ENCODE measurements at places on chromosomes 11 and 22.

DNA sequence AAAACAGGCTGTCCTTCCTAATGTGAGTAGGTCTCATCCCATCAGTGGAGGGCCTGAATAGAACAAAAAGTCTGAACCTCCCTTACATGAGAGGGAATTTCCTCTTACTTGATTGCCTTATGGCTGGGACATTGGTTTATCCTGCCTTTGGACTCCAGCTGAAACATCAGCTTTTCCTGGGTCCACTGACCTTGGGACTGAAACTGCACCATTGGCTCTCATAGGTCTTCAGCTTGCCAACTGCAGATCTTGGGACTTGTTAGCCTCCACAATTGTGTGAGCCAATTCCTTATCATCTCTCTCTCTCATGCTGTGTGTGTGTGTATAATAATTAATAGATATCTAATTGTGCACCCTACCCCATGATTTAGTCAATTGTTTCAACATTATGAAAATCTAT, 375.3 kb upstream of the DDI1 start:
- no peak for DNase-seq

DNA sequence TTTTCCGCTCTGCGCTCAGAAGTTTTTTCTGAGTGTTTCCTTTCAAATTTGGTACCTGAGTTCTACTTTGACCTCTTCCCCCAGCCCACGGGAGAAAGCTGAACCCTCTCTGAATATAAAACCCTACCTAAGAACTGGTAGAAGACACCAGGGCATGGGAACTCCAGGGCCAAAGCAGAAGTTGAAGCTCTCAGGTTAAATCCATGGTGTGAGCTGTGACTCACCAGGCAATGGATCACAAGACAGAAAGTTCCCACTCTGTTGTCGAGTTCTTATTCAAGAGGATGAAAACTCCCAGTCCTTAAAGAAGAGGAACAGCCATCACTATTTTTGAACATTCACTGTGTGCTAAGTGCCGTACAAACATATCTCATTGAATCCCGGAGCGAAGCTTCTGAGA, 8.9 kb downstream of the TMEM218 start:
- no peak for DNase-seq

GRCh38 chr11:46528445-46529094, 65.3 kb downstream of the AMBRA1 start:
- DNase-seq, result no peak

DNA sequence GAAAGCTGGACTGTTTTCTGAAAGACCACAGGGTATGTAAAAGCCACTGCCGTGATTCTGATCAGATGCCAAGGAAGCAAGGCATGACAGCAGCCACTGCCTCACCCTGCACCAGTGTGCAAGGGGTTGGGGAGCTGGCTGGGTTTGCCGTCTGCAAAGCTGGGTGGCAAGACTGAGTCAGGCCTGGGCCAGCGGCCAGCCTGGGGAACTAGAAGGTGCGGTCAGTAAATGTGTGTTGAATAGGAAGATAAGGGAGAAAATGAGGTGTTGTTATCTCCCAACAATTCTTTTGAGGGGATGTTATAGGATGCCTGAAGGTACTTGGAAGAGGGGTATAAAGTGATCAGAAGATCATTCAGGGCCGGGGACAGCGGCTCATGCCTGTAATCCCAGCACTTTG, 8.0 kb downstream of the VSTM5 start:
- DNase-seq, result no peak

GRCh38 chr22:24005201-24005600, at the start of gene GSTT4:
TSS of gene GSTT4 (minus strand) at chr22:24005453. CDS start at chr22:24005356, 97 bp downstream.
- DNase-seq, result no peak

- DNase-seq, result no peak
Observed at GRCh38 chr11:94583213-94583865, 16.2 kb downstream of the PIWIL4 start.

- no peak for DNase-seq
Observed at GRCh38 chr22:46726066-46726985, 11.7 kb downstream of the CERK start.

DNA sequence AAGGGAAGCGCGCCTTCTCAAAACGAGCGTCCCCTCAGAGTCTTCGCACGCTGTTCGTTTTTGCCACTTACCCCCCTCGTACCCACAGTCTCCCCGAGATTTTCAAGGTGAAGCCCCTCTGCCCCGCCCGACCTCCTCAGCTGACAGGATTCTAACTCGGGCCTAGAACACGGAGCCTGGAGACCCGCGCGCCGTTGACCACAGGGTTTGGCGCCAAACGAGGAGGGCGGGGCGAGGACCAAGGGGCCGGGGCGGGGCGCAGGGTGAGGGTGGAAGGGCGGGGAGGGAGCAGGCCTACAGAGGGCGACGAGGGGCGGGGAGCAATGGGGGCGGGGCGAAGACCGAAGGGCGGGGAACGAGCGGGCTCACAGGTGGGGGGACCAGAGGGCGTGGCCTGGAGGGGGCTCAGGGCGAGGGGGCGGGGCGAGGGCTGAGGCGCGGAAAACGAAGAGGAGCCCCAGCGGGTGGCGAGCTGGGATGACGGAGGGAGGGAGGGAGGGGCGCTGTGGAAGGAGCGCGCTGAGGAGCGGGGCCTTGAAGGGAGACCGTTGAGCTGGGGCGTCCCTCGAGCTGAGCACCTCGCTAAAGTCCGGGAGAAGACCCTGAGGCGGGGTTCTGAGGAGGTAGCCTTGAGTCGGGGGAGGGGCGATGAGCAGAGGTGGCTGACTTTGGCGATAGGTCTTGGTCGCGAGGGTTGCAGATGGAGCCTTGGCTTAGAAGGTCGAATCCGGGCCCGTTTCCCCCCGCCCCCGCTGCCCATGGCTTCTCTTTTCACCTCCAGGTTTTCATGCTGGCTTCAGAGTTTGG, at the start of gene DMC1:
Gene DMC1, minus strand, starts transcription at position 212 of the 807 bp plus-strand sequence. CDS start 1,927 bp downstream, outside the sequence.
- DNase-seq, result peak; percentile 79

DNA sequence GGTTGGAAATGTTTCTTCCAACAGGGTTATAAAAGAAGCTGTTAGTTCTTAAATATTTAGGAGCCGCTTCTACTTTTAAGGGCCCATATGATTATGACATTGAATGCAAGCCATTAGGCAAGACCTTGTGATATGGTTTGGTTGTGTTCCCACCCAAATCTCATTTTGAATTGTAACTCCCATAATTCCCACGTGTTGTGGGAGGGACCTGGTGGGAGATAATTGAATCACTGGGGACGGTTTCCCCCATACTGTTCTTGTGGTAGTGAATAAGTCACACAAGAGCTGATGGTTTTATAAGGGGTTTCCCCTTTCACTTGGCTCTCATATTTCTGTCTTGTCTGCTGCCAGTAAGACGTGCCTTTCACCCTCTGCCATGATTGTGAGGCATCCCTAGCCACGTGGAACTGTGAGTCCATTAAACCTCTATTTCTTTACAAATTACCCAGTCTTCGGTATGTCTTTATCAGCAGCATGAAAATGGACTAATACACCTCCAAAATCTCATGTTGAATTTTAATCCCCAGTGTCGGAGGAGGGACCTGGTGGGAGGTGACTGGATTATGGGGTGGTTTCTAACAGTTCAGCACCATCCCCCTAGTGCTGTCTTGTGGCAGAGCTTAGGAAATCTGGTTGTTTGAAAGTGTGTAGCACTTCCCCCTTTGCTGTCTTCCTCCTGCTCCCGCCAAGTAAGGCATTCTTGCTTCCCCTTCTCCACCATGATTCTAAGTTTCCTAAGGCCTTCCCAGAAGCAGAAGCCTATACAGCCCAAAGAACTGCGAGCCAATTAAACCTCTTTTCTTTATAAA, 4.3 kb downstream of the CD59 start:
- no peak for DNase-seq

- DNase-seq, result no peak
Observed at GRCh38 chr22:29691636-29692326, 28.0 kb upstream of the CABP7 start.

- no peak for DNase-seq
Observed at GRCh38 chr22:48882636-48883200, 945.0 kb downstream of the BRD1 start.

- no peak for DNase-seq
Observed at GRCh38 chr11:2802389-2803185, 83.0 kb downstream of the CDKN1C start.

DNA sequence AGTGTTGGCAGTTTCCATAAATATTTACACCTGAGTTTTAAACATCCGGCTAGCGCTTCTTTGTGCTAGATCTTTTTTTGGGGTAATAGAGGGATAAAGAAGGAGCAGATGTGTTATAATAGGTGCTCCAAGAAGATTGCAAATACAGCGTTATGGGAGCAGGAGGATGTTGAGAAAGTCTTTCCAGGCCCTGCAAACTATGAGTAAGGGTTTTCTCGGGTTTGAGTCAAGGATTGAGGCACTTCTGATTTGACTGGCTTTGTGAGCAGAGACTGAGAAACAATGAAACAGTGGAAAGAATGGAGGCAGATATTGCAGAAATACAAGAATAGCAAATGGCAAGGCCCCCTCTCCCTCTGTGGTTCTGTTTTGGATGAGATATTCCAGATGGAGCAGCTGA, 155.0 kb upstream of the TIMP3 start:
- no peak for DNase-seq

DNA sequence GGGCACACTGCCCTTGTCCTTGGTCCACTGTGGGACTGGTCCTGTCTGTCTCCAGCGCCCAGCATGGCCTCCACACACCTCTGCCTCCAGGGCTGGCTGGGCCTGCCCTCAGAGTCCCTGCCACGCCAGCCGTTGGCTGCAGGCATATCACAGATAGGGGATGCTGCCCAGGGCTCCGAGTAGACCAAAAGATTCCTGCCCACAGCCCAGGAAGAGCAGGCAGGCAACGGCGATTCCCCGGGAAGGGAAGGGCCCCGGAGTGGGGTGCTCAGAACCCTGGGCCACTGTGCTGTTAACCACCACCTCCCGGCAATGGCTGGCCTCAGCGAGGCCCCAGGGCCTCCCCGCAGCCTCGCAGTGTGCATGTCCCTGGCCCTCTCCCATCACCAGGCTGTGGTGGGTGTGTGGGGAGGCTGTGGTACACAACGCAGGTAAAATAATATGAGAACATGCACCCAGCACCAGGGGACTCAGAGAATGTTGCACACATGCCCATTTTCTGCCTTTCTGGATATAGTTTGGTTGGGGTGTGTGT, 2.2 kb downstream of the IFITM5 start:
- no peak for DNase-seq

- no peak for DNase-seq
Observed at GRCh38 chr11:46541593-46542371, 52.0 kb downstream of the AMBRA1 start.

DNA sequence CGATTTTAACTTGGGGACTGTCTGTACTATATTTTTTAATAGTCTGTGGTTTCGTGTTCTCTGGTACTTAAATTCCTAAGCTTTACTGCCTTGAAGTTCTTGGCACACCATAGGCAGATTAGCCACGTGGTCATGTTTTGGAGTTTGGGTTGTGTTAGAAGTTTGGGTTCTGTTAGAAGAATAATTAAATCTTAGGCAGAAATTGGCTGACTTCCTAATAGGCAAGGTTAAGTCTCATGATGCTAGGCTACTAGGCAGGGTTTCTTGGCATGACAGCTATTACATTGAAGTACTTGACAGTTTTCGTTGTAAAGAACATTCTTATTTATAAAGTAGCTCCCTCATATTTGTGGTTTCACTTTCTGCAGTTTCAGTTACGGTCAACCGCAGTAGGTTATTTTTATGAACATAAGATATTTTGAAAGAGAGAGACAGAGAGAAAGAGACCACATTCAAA, 30.0 kb upstream of the MMP7 start:
- DNase-seq, result no peak

GRCh38 chr11:2825889-2826678, 59.5 kb downstream of the CDKN1C start:
- no peak for DNase-seq

GRCh38 chr22:36546092-36546804, 17.3 kb upstream of the EIF3D start:
- no peak for DNase-seq

DNA sequence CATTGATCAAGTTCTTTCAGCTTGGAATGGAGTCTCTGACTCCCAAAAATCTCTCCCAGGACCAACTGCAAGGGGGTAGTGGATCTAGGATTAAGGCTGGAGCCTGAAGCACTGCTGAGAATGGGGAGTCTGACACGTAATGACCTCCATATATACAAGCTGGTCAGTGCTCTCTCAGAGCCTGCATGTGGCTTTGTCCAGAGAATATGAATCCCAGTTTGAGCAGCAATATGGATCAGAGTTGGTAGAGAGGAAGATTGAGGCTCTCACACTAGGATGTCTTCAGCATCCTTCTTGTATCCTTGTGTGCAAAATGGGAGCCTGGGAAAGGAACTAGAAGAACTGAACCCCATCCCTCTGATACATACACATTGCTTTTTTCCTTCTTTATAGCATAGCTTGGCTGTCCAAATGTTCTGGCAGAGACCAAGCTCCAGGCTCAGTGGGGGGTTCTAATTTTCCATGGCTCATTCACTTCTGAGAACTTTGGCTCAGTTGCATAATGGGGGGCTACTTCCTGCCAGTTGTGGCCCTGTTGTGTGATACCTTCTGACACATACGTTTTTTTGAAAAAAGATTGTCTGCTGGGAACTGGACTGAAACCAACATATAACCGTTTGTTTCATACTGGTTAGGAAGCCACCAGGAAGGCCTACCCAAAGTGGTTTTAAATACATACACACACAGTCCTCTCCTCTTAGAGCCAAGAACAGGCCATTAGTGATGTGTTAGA, 138.2 kb downstream of the ETS1 start:
- DNase-seq, result no peak

- DNase-seq, result no peak
Observed at GRCh38 chr11:20308601-20309000, 54.9 kb upstream of the HTATIP2 start.

- peak; percentile 95 for DNase-seq
Observed at GRCh38 chr11:93741094-93741881, at the start of the genes C11orf54 and TAF1D. TSS of gene C11orf54 (plus strand) at chr11:93741672. CDS start at chr11:93747394, 5,722 bp downstream. TSS of gene TAF1D (minus strand) at chr11:93741495. CDS start at chr11:93739304, 2,191 bp downstream.

DNA sequence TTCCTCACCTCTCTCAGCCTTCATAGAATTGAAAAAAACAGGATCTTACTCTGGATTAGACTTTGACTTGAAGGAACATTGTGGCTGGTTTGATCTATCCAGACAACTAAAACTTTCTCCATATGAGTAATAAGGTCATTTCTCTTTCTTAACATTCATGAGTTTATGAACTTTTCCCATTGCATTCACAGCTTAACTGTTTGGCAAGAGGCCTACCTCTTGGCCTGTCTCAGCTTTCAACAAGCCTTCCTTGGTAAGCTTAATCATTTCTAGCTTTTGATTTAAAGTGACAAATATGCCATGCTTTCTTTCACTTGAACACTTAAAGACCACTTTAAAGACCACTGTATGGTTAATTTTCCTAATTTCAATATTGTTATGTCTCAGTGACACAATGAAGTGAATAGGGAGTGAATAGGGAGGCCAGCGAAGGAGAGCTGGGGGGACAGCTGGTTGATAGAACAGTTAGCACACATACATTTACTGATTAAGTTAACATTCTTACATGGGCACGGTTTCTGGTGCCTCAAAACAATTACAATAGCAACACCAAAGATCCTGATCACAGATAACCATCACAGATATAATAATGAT, 17.0 kb downstream of the IMMP1L start:
- no peak for DNase-seq

DNA sequence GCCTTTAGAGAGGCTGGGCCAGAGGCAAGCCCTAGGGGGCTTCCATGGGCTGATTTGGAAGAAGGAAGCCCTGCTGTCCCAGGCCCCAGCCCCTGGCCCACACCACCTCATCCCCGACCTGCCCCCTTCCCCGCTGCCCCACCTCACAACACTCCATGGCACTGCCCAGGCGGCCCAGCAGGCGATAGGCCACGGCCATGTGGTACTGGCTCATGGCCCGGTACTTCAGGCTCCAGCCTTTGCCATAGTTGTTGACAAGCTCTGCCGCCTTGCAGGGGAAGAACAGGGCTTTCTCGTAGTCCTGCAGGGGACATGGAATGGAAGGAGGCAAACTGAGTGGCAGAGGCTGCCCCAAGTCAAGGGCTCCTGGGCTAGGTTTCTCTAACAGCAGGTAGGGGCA, 6.4 kb downstream of the RAPSN start:
- DNase-seq, result peak; percentile 30

GRCh38 chr11:119028346-119029068, 2.2 kb downstream of the SLC37A4 start:
- no peak for DNase-seq
